AG09319 (cell line): ENCODE measurements at places on chromosomes 16 and 17.
A peak's percentile ranks its signal among the peaks of the same experiment; 100 is the strongest.

GRCh38 chr17:28738680-28739384 lies 5.0 kb upstream of the TRAF4 start:
- DNase-seq, result no peak

- no peak for DNase-seq
These were observed 4.8 kb downstream of the PPP1R9B start for GRCh38 chr17:50145532-50146229.

DNA sequence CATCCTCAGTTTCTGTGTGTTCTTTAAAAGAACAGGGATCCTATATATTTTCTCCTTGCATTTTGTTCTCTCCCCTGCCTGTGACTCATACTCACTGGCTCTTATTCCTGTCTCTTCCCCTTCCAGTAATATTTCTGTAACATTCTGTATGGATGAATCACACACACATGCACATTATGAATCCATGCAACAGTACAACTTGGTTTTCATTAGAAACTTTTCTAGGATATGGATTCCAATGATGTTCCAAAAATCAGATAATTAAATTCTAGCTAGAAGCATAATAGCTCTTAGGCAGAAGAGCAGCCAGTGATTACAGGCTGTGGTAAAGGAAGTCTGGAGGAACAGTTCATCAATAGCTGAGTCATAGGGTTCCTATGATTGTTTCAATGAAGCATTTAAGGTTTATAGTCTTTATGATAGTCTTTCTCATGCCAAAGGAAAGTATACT lies 119.6 kb upstream of the PMFBP1 start:
- DNase-seq, result peak; percentile 70

DNA sequence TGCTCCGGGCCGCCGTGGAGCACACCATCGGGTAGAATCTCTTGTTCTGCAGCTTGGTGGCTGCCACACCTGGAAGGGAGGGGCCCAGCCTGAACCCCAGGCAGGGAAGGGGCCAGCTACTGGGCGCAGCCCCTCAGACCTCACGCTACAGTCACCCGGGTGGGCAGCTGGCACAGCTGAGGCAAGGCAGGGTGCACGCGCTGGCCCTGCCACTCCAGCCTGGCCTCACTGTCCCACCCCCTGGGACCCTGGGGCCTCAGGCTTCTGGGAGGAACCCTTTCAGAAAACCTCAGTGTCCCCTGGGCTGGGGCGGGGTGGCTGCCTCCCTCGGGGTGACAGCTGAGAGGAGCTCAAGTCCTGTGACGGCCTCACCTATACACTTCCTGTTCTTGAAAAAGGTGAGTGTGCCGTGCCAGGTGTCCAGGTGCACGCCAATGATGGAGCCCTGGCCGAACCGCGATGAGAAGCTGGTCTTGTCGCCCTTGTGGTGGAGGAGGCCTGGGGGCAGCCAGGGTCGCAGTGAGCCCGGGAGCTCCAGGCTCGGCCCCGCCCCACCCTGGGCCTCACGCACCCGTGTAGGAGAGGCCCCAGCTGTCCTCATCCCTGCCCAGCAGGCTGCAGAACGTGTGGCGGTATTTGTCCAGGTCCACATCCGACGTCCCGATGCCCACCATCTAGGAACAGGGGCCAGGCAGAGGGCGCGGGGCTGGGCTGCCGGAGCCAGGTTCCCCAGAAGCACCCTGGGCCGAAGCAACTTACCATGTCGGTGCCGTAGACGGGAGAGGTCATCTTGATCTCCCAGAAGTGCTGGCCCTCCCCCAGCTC lies 4.7 kb upstream of the MRPS34 start:
- no peak for DNase-seq

DNA sequence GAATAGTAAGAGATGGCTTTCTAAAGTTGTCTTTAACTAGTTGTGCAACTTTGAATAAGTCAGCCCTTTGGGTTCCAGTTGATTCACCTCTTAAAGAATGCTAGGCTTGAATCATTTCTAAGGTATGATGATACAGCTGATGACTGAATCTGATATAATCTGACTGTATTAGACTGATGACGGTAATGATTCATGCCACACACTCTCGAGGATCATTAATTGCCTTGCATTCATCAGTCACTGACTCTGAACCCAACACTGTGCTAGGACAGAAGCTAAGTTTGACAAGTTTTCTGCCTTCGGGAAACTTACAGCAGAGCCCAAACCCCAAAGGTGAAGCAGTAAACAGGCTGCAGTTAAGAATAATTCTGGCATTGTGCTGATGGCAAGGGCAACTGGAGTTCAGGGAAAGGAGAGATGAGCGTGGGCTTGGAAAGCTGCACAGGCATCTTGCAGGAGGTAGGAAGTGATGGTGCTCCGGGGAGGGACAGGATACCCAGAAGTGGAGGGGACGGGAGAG lies 25.8 kb downstream of the ASIC2 start:
- DNase-seq, result peak; percentile 30

- DNase-seq, result no peak
These were observed 206.4 kb upstream of the RPL38 start for GRCh38 chr17:73997059-73997458.

DNA sequence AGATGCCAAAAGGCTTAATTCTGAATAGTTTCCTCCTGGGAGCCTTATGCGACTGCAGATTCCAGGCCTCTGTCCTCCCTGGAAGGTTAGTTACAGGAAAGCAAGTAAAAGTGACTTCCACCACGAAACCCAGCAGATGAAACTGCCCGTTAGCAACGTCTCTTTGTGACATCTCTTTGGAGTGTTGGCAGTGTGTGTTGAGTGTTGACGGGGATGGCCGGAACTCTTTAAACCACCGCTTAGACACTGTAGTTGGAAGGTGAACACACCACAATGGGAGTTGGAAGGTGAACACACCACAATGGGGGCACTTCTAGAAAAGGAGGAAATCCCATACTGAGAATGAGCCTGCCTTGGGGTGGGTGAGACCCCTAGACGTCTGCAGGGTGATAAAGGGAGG lies 858 bp downstream of the SKAP1 start:
- DNase-seq, result no peak

- DNase-seq, result no peak
These were observed 14.1 kb upstream of the DNAI2 start for GRCh38 chr17:74259667-74260524.
